ENCODE measurements at places on chromosomes 6 and 20.

- no peak for DNase-seq
- no peaks in the 10 kb centered on the region for H3K4me1 ChIP-seq
- no peak overlapping the region for H3K27ac ChIP-seq
- peaks cover 8% of the 10 kb centered on the region for H3K36me3 ChIP-seq
- no peaks in the 10 kb centered on the region for H3K27me3 ChIP-seq
- no peak overlapping the region for H3K4me3 ChIP-seq
Observed at GRCh38 chr6:119273272-119274196, 76.0 kb downstream of the MAN1A1 start.

DNA sequence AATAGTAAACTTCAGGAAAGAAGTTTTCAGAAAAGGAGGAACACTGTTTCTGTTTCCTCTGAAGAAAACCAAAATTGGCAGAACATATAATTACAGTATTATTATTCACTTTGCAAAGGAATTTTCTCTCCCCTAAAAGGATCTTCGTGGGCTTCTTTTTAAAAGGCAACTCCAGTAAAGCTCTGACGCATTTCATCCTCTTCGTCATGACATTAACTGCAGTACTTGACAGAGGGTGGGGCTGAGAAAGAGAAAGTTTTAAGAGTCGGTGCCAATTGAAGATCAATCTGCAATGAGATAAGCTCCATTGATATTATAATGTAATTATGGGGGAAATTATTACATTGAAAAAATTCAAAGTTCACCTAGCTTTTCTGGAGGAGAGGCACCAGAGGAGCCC is 75.8 kb downstream of the MYB start:
- no peaks in the 10 kb centered on the region for H3K27me3 ChIP-seq
- H3K27ac ChIP-seq: no peak overlapping the region
- H3K4me3 ChIP-seq: no peak overlapping the region
- no peaks in the 10 kb centered on the region for H3K36me3 ChIP-seq
- H3K4me1 ChIP-seq: no peaks in the 10 kb centered on the region
- no peak for DNase-seq

- peaks cover 55% of the 10 kb centered on the region for H3K36me3 ChIP-seq
- no peak overlapping the region for H3K27ac ChIP-seq
- no peak overlapping the region for H3K4me3 ChIP-seq
- H3K4me1 ChIP-seq: no peaks in the 10 kb centered on the region
- no peak for DNase-seq
Observed at GRCh38 chr20:34862724-34863123, 9.9 kb downstream of the GGT7 start.

- no peak overlapping the region for H3K4me3 ChIP-seq
- H3K36me3 ChIP-seq: no peaks in the 10 kb centered on the region
- no peaks in the 10 kb centered on the region for H3K27me3 ChIP-seq
- no peaks in the 10 kb centered on the region for H3K4me1 ChIP-seq
Observed at GRCh38 chr6:34688956-34689355, 7.6 kb downstream of the ILRUN start.

DNA sequence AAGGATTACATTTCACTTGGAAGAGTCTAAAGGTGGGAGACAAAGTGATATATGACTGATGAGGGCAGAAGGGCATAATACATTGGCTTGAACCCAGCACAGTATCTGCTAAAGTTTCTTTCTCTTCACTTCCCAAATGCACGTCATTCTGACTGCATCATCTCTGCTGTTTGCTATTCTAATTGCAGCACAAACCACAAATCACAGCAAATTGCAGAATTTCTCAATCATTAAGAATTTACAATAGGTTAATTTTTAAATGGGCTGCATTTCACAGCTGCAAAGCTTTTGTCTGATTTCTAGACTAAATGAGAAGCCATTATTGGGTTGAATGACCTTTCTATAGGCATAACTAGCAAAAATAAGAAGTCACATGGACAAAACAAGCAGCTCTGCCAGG is 337.0 kb downstream of the RNGTT start:
- no peaks in the 10 kb centered on the region for H3K4me1 ChIP-seq
- H3K27me3 ChIP-seq: no peaks in the 10 kb centered on the region
- no peak overlapping the region for H3K4me3 ChIP-seq
- H3K27ac ChIP-seq: no peak overlapping the region
- no peaks in the 10 kb centered on the region for H3K36me3 ChIP-seq
- no peak for DNase-seq

- H3K4me3 ChIP-seq: no peak overlapping the region
- no peaks in the 10 kb centered on the region for H3K4me1 ChIP-seq
- no peak overlapping the region for H3K27ac ChIP-seq
- H3K27me3 ChIP-seq: no peaks in the 10 kb centered on the region
Observed at GRCh38 chr6:11485271-11485670, 52.3 kb upstream of the TMEM170B start.

DNA sequence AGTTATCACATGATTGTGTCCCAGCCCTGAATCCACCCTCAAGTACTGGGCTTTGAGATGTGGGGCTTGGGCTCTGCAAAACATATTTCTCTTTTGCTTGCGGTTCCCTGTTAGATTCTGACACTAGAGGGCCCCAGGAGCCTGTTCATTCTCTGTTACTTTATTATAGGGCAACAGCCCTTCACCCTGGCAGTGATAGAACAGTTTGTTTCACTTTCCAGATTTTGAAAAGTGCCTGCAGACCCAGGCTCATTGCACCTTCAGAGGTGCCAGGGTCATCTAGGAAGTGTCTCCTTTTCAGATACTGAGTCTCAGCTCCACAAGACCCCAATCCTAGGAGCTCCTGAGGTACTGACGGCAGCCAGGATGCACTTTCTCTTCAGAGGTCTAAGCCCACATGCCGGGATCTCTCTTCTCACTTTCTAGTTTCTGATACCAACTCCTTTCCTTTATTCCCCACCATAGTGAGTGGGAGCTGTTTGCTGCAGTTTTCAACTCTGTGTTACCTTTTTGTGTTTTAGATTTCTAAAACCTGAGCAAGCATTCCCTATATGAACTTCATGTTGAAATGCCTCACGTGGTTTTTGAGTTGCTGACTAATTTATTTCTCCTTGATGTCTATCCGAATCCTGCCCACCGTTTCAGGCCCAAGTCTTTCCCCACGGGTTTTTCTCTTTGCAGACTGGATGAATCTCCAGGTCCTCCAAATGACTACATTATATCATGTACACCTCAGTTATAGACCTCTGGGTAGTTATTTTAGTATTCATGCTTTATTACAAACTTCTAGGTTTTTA is 10.9 kb downstream of the ABT1 start:
- H3K4me3 ChIP-seq: no peak overlapping the region
- H3K36me3 ChIP-seq: no peaks in the 10 kb centered on the region
- no peaks in the 10 kb centered on the region for H3K4me1 ChIP-seq
- H3K27ac ChIP-seq: no peak overlapping the region
- no peak for DNase-seq

DNA sequence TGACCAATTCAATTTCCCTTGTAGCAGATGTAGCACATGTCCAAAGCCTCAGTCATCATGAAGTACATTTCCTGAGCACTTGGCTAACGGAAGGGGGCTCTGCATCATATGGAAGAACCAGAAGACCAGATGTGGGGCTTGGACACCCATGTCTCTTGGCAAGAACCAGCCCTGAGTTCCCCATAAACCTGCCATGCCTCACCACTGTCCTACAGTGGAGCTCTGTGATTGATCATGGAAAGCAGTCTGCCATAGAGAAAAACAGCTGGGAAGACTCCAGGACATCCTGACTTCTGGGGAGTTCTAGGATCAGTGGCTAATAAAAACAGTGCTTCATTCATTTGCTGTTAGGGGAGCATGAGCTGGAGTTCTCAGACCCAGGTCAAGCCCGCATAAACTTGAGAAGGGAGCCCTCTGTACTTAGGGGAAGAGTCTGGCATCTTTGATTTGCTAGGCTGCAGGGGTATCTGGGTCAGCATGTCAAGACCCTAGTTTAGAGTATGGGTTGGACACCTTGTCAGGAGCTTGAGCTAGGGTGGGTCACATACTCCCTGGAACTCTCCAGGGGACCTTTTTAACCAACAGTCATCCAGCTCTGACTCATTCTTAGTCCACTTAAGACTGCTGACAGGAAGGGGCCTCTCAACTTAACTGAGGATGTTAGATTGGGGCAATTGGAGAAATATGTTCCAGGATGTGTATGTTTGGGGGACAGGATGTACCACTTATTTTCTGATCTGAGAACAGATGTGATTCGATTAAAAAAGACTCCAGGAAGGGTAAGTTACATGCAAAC is 26.3 kb upstream of the TRAM2 start:
- peaks cover 7% of the 10 kb centered on the region for H3K4me1 ChIP-seq
- no peak overlapping the region for H3K27ac ChIP-seq
- H3K4me3 ChIP-seq: no peak overlapping the region
- H3K27me3 ChIP-seq: no peaks in the 10 kb centered on the region
- H3K36me3 ChIP-seq: no peaks in the 10 kb centered on the region
- DNase-seq: no peak

GRCh38 chr6:63014290-63014689 is 197.0 kb upstream of the FKBP1C start:
- no peaks in the 10 kb centered on the region for H3K36me3 ChIP-seq
- H3K4me3 ChIP-seq: no peak overlapping the region
- H3K4me1 ChIP-seq: no peaks in the 10 kb centered on the region

- H3K4me3 ChIP-seq: no peak overlapping the region
- no peak for DNase-seq
- H3K27ac ChIP-seq: no peak overlapping the region
- peaks cover 9% of the 10 kb centered on the region for H3K4me1 ChIP-seq
- peaks cover 1% of the 10 kb centered on the region for H3K36me3 ChIP-seq
Observed at GRCh38 chr6:16450821-16451220, 212.4 kb downstream of the GMPR start.

GRCh38 chr20:31937820-31938219 is 14.0 kb downstream of the PDRG1 start:
- no peak overlapping the region for H3K27ac ChIP-seq
- DNase-seq: no peak
- no peaks in the 10 kb centered on the region for H3K27me3 ChIP-seq
- H3K4me3 ChIP-seq: no peak overlapping the region
- H3K36me3 ChIP-seq: peaks cover 7% of the 10 kb centered on the region

DNA sequence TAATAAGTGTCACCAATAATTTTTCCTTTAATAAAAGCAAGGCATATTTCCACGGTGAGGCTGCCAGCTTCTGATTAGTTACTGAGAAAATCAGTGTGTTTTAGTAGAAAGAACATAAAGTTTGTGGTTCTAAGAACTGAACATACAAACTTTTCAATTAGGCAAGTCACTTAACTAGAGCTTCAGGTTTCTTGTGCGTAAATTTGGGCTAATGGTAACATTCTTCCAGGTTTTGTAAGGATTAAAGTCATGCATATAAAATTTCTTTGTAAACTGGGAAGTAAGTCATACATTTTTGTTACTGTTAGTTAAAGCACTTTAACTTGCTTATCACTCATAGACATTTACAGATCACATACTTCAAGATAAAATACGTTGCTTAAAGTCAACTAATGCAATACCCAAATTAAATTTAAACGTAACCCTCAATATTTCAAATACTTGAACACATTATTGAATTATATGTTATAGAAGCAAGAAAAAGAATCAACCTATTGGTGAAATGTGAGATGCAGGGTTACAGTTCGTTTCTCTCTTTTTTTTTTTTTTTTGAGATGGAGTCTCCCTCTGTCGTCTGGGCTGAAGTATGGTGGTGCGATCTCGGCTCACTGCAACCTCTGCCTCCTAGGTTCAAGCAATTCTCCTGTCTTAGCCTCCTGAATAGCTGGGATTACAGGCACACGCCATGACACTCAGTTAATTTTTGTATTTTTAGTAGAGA is 327.3 kb upstream of the NOX3 start:
- H3K27me3 ChIP-seq: no peaks in the 10 kb centered on the region
- no peak overlapping the region for H3K4me3 ChIP-seq
- H3K36me3 ChIP-seq: no peaks in the 10 kb centered on the region
- no peak overlapping the region for H3K27ac ChIP-seq
- H3K4me1 ChIP-seq: peaks cover 12% of the 10 kb centered on the region

DNA sequence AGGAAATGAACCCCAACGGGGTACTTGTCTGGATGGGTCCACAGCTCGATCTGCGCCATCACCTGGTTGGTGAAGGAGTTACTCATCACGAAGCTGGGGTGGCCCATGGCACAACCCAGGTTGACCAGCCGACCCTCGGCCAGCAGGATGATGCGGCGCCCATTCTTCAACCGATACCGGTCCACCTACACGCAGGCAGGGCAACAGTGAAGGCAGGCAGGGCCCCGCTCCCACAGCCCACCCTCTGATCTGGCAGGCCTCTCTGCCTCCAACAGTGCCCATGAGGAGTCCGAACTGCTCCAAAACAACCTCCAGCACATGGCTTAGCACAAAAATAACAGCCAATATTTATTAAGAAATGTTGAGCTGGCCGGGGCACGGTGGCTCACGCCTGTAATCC is 17.7 kb downstream of the AHCY start:
- no peak overlapping the region for H3K27ac ChIP-seq
- no peak for DNase-seq
- H3K4me3 ChIP-seq: no peak overlapping the region
- H3K36me3 ChIP-seq: peaks cover 71% of the 10 kb centered on the region
- H3K27me3 ChIP-seq: no peaks in the 10 kb centered on the region
- no peaks in the 10 kb centered on the region for H3K4me1 ChIP-seq

DNA sequence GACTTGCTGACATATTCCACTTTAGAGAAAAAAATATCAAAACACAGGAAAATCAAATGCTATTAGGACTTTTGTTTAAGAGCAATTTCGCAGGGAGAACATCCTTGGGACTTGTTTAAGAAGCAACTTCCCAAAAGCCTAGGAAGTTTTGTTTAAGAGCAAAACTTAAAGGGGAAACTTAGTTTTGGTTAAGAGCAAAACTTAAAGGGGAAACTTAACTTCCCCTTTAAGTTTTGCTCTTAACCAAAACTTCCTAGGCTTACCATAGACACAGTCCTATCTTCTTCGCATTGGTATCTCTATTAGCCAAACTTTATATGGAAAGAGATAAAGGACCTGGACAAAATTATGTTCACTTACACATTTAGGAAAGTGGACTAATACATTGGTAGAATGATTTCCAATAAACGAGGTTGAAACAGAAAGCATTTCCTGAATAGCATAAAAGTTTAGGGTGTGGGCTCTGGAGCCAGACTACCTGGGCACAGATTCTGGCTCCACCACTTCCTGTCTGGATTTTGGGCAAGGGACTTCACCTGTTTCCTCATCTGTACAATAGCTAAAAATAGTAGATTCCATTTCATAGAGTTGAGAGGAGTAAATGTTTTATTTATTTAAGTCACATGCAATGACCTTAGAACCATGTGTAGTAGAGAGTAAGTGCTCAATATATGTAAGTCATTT is 15.7 kb downstream of the PAQR8 start:
- H3K27ac ChIP-seq: no peak overlapping the region
- no peaks in the 10 kb centered on the region for H3K36me3 ChIP-seq
- H3K4me3 ChIP-seq: no peak overlapping the region
- no peak for DNase-seq
- no peaks in the 10 kb centered on the region for H3K27me3 ChIP-seq
